Liver (tissue), 10 donors: ENCODE measurements at places on chromosomes 6 and 20. TPM values are rescaled to one million over a fixed set of nuclear protein-coding genes. Genes with fewer than 3 reads are reported as not detected.

DNA sequence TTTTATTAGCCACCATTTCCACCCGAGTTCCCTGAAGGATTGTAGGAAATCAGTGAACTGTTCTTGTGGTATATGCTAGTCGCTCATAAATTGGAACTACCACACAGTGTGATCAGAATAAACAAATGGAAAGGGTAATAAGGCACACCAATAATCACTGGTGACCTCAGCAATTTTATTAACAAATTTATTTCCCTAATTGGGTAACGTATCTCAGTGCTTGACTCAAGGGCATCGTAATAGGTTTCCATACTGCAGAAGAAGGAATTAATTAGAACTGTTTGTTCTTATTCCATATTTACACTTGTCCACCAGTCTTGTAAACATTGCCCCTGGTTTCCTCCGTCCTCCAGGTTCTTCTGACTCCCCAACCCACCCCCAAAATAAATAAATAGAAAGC lies 10.0 kb upstream of the UQCC2 start:
- DNase-seq: no peak
- no peaks in the 10 kb centered on the region for H3K36me3 ChIP-seq
- no peaks in the 10 kb centered on the region for H3K27me3 ChIP-seq

- no peaks in the 10 kb centered on the region for H3K27me3 ChIP-seq
- H3K36me3 ChIP-seq: no peaks in the 10 kb centered on the region
- no peak overlapping the region for H3K4me3 ChIP-seq
- H3K27ac ChIP-seq: no peak overlapping the region
Measured at GRCh38 chr6:38476141-38476540, 163.6 kb downstream of the BTBD9 start.

Gene SUMO4
- 0.84 TPM for total RNA-seq

Gene CDSN
- not detected for total RNA-seq

Gene HLA-DPA1
- total RNA-seq: 27.3 TPM
